ENCODE measurements at places on chromosomes 2 and 18.
A peak's percentile ranks its signal among the peaks of the same experiment; 100 is the strongest.

DNA sequence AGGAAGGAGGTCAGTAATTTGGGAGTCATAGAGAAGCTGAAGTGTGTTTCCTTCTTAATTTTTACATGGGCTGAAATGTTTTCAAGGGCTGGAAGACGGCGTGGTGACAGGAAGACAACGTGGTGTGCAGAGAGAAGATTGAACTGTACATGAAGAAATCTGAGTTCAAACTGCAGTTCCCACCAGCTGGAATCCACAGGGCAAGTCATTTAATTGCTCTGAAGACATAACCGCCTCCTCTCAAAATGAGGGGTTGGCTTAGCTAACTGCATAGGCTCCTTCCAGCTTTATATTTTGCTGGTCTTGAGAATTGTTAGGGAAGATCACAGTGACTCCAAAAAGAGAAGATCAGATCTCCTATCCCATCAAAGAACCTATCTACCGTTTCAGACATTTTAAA, 103.9 kb downstream of the SLC8A1 start:
- peak; percentile 49 for DNase-seq

- peak; percentile 71 for DNase-seq
Measured at GRCh38 chr2:25617948-25618646, 55.3 kb downstream of the DTNB start.

DNA sequence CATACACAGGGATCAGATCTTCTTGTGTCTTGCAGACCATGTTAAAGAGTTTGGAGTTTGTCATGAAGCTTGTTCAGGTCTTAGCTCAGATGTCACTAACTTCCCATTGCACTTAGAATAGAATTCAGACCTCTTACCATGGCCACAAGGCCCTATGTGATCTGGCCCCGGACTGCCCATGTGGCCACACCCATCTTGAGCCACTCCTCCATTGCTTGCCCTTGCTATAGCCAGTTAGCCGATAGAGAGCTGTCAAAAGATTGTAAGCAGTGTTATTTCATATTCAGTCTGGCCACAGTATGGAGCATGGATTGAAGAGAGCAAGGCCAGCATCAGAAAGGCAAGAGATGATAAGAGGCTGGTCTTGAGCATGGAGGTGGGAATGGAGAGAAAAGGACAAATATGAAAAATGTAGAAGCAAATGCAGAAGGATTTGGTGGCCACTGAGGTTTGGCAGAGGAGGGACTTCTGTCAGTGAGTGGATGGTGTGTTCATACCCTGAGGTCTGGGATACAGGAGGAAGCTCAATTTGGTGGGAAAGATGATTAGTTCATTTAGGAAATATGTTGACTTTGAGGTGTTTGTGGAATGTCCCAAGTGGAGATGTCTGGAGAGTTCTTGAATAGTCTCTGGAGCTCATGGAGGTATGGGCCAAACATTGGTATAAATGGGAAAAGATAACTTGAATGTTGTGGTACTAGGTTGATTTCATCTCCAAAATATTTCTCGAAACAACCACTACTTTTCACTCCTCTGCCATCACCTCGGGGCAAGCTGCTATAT, 10.6 kb downstream of the DGUOK start:
- peak; percentile 16 for DNase-seq

DNA sequence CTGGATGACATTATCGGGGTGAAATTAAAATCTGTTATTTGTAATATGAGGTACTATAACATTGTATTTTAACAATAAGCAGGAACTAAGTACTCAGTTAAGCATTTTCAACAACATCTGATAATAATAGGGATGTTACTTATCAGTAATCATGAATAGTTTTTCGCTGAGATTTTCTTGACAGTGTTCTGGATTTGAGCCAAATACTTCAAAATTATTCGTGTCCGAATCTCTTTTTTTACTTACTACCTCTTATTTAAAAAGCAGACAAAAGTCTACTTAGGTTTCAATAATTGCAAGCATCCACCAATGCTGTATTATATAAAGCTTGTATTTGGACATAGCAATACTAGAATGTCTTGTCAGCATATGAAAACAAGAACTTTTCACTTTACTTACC, 6.4 kb upstream of the ANKRD12 start:
- DNase-seq: no peak

GRCh38 chr18:12904012-12904516, 20.0 kb upstream of the PTPN2 start:
- DNase-seq: no peak

DNA sequence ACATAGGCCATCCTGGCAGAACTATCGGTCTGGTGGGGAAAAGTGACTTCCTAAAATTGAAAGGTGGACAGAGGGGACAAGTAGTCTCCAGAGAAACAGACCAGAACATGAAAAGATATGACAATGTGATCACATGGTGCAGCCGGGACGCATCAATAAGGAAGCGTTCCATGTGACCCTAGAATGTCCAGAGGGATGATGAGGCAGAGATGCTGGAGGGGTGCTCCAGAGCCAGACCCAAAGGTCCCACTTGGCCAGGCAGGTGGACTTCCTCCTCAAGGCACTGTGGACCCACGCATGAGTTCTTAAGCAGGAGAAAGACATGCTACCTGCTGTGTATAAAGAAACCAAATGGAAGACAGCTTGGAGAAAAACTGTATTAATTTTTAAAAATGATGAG, 50.2 kb downstream of the CDH2 start:
- no peak for DNase-seq

- no peak for DNase-seq
Measured at GRCh38 chr2:10741139-10741538, 19.7 kb downstream of the ATP6V1C2 start.

DNA sequence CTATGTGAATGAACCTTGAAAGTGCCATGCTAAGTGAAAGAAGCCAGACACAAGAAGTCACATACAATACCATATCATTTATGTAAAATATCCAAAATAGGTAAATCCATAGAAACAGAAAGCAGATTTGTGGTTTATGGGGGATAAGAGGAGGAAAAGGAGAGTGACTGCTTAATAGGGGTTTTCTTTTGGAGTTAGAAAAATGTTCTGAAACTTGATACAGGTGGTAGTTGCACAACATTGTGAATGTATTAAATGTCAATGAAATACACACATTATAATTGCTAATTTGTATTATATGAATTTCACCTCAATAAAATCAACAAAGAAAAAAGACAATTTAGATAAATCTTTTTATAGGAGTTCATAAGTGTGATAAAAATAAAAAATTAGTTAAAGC, 37.1 kb downstream of the MEMO1 start:
- no peak for DNase-seq

DNA sequence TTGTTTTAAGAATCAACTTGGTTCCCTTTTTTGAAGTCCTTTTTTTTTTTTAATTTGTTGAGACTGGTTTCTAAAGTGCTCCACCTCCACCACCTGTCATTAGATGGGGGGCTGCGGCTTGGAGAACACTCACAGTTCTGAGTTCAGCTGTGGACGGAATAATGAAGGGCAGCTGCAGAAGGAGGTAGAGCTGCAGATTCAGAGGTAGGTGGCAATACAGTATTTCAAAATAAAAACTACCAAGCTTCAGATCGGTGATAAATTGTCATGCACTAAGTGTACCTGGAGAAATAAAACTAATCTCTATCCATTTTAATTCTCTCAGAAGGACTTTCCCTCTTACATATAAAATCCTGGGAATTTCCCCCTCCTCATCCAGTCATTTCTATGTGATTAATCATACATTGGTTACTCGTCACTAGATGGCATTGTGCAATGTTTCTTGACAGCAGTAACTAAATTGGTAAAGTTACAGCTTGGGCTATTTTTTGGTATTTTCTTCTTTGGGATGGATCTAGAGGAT, 81.1 kb upstream of the SLC39A10 start:
- peak; percentile 92 for DNase-seq

DNA sequence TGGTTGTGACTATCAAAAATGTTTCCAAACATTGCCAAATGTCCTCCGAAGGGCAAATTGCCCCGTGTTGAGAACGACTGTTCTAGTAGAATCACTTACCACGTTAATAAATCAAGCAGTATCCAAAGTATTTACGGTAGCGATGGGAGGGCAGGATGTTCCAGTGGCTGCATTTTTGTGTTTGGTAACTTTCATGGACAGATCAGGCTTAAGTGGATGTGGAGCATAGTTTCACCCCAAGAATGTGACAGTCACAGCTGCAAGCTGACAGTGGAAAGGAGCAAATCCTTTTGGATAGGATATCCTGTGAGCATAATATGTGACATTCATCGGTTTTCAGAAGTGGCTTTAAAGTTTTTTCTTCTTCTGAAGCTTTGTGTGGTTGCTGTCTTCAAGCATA, 46.3 kb upstream of the DARS1 start:
- no peak for DNase-seq

- DNase-seq: peak; percentile 63
Measured at GRCh38 chr2:182672466-182673165, 43.4 kb upstream of the DNAJC10 start.

DNA sequence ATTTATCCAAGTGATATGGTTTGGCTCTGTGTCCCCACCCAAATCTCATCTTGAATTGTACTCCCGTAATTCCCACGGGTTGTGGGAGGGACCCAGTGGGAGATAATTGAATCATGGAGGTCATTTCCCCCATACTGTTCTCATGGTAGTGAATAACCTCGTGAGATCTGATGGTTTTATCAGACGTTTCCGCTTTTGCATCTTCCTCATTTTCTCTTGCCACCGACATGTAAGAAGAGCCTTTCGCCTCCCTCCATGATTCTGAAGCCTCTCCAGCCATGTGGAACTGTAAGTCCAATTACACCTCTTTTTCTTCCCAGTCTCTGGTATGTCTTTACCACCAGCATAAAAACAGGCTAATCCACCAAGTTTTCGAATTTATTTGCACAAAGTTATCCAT, 20.3 kb upstream of the CHST10 start:
- DNase-seq: no peak

DNA sequence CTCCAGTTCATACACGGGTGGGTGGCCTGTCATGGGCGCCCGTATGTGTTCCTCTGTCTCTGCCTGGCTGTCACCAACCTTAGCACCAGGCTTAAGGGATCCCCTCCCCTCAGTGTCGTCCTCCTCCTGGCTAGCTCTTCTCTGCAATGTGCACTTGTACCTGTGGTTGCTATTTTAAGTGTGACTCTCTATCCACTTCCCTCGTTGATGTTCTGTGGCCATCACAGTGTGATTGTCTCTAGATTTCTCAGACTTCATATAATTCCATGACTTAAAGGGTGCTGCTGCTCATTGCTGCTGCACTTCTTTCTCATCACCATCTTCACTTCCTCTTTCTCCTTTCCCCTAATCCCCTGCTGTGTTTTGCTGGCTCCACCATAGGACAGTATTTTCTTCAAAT, 143.4 kb downstream of the EML6 start:
- DNase-seq: no peak

DNA sequence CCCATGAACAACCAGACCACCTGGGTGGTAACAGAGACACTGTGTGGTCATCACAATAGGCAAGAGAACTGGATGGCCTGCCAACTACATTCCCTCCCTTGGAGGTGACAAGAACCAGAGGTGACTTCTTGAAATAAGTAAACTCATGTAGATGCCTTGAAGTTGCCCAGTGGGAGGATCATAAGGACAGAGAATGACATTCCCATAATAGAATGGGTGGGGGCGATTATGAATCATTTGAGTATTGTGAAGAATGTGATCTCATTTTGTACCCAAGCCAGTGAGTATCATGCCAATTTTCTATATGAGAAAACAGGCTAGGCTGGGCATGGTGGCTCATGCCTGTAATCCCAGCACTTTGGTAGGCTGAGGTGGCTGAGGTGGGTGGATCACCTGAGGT, 211.4 kb upstream of the GYPC start:
- no peak for DNase-seq

- no peak for DNase-seq
Measured at GRCh38 chr2:69465513-69466456, 28.6 kb upstream of the NFU1 start.

DNA sequence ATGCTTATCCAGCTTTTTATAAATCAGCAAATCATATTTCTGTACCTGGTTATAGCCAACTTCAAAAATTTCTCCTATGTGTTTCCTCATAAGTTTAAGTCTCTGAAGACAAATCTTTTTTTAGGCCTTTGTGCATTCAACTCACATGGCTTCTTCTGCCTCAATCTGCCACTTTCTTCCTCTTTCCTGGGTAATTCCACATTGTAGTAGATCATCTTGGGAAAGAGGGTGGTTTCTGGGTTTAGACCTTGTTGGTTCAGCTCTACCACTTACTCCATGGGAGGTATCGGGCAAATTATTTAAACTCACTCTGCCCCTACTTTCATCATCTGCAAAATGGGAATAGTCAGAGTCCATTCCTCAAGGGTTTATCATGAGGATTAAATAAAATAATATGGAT, 707.0 kb upstream of the ZEB2 start:
- no peak for DNase-seq

DNA sequence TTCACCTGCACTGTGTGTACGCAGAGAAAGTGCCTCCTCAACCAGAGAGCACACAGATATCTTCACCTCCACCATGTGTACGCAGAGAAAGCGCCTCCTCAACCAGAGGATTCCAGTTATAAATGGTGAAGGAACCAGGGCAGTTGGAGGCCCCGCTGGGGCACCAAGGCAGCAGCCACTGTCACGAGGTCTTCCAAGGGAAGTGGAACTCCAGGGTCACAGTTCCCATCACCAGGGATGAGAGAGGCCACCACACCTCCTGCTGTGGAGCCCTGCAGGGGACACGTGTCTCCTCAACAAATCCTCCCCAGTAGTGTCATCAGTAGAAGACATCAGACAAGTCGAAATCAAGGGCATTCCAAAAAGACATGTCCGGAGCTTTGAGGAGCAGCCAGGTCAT, 28.2 kb upstream of the NFATC1 start:
- DNase-seq: no peak

DNA sequence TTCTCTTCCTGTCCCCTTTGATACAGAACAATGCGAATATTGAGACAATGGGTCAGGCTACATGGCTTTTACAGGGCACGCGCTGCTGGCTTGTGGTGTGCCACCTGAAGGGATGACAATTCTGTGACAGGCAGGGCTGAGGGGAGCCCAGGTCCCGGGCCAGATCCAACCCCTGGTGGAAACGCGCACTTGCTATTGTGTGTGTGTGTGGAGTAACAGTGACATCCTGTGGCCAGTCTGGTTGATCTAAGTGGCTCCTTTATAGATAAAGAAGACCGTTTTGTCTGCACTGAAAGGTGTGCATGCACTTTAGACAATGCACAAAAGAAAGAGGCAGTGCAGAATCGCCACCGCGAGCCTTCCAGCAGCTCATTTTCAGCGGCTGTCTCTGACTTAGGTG, 273.6 kb downstream of the HRH4 start:
- no peak for DNase-seq

DNA sequence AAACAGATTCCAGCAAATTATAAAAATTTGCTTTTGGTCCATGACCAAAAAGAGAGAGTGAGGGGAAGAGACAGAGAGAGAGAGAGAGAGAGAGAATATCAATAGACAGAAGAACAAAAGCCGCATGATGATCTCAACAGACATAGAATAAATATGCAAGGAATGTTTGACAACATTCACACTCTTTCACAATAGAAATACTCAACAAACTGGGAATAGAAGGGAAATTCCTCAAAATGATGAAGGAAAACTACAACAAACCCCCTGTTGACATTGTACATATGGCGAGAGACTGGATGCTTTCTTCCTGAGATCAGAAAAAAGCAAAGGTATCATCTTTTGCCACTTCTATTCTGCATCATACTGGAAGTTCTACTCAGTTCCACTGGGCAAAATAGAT, 309.7 kb downstream of the RAD51AP2 start:
- peak; percentile 81 for DNase-seq

- DNase-seq: no peak
Measured at GRCh38 chr18:79615586-79615985, 64.0 kb upstream of the CTDP1 start.

Measured in fibroblast of upper back skin (primary cell).